ENCODE measurements at places on chromosomes 4 and X.
A peak's percentile ranks its signal among the peaks of the same experiment; 100 is the strongest.

- DNase-seq = no peak
Measured at GRCh38 chrX:13540602-13541001, 28.8 kb upstream of the EGFL6 start.

DNA sequence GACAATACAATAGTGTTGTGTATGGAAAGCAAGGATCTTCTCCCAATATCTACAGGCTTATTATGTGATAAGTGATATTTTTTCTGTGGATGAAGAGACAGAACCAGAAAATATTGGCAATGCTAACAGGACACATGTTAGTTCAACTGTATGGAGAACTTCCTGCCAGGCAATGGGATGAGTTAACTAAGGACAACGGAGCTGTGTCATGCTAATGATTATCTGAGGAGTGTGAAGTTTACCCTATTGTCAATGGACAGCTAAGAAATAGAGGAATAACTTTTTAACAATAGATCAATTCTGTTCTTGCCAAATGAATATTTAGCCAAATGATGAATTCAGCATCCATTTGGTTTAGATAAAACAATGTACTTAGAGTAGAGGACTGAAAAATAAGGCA, 180.0 kb downstream of the GALNTL6 start:
- DNase-seq = no peak

DNA sequence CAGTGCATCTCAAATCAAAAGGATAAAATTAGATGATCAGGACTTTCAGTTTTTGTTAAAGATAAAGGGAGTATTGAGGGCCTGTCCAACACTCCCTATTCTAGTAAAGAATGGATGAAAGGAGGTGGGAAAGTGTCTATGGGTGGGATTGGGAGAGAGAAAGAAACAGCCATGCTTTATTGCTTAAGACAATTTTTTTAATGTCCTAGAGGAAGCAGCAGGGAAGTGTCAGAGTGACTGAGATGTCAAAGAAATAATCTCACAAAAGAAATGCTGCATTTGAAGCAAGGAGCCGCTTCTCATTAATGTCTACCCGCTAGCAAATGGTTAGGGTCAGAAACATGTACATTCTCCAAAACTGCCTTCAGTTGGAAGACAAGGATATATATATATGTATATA, 117.4 kb upstream of the GALNT7 start:
- no peak for DNase-seq

DNA sequence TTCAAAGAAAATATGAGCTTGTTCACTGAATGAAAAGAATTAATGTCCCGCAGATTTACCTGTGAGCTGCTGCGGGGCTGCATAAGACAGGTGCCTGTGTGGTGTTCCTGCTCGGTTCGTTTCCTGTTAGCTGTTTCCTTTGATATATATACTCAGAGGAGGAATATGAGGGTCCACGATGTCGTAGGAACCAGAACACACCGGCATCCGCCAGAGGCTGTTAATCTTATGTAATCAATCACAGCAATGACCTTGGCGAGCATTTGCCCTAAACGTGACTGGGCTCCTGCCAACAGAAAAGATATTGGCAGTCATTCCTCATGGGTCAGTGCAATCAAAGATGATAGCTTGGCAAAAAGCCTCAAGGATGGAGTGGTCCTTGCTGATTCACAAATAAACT, 260.1 kb downstream of the EVC2 start:
- no peak for DNase-seq

GRCh38 chrX:3252744-3253143, 93.7 kb downstream of the MXRA5 start:
- DNase-seq = no peak

DNA sequence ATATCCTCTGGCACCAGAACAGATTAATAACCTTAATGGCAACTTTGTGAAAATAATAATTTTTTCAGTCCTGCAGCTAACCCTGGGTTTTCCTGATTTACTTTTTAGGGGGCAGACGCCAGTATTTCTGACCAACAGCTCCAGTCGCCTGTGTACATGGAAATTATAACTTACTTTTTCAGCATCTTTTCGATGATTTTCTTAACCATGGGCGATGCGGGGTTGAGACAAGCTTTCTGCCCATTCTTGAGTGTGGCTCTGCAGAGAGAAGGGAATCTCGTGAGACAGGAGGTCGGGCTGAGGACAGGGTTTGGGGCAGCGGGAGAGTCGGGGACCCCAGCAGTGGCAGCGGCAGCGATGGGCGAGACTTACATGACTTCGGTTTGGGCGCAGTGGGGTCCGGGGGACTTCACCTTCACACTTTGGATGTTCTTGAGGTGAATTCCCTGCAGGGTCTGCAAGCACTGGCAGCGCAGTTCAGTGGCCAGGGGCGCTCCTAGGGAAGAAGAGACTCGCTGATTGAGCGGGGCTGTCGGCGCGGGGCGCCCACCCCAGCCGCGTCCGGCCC, 484 bp downstream of the CXCL2 start:
- DNase-seq = no peak

DNA sequence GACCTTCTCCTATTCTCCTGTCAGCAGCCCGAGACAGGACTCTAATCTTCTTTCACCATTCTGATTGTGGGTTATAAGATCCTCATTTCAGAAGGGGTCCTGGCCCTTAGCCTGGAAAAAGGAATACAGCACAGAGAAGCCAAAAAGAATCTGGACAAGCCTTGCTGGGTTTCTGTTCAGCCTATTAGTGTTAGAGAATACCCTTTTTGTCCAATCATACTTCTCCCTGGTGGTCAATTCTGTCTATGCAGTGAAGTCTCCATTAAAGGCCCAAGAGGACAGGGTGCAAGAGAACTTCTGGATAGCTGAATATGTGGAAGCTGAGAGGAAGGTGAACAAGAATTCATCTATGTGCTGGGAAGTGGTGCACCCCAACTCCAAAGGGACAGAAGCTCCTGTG, 105.7 kb upstream of the AGA start:
- DNase-seq = no peak

GRCh38 chr4:13261486-13262257, 222.5 kb downstream of the RAB28 start:
- DNase-seq = no peak

DNA sequence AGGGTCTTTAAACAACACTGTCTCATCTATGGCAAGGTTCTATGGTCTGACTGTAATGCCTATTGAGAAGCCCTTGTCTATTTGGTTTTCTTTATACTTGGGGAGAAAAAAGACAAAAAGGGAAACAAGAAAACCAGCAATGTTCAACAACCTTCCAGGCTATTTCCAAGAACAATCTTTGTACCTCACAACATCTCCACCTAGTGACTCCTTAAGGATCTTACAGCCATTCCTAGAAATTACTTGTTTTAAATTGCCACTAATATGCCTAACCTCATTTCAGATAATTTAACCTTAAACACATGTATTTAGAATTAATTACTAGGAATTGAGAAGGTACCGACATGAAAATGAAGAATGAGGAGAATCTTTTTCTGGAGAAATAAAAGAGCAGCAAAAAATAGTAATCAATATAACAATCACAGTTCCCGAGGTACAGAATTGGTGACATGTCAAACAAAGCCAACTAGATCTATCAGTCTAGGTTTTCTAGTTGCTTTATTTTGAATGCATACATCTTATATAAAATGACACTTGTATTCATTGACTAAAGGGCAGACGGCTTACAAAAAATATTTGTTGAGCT, 1.6 kb upstream of the RBM46 start:
- DNase-seq = peak; percentile 48

DNA sequence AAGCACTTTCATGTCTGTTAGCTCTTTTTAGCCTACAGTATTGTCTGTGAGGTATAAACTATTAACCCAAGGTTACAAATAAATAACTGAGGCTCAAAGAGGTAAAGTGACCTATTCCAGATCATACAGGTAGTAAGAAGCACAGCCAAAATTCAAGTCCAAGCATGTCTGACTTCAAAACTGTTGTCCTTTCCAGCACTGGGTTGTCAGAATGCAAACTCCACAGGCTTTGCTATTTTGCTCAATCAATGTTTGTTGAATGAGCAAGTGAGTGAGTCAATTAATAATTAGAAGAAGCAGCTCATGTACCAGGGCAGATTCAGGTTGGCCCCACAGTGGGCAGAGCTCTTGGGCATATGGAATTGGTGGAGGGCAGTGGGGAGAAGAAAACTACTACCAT, 134.1 kb upstream of the ARHGEF9 start:
- no peak for DNase-seq

DNA sequence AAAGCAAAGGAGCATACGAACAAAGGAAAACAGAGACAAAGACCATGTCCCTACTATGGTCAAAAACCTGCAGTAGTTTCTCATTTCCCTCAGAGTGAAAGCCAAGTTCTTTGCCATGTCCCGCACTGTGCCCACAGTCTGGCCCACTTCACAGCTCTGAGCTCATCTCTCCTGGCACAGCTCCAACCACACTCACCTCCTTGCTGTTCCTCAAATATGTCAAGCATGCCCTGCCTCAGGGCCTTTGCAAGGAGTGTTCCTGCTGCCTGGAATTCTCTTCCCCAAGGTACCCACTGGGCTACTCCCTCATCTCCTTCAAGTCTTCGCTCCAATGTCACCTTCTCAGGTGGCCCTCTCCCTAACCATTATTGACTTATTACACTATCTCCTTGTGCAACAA, 72.1 kb downstream of the COX18 start:
- DNase-seq = no peak

GRCh38 chr4:81906905-81907304, 435.2 kb upstream of the RASGEF1B start:
- DNase-seq = no peak

- DNase-seq = no peak
Measured at GRCh38 chrX:101009090-101009489, 39.6 kb downstream of the ARL13A start.

DNA sequence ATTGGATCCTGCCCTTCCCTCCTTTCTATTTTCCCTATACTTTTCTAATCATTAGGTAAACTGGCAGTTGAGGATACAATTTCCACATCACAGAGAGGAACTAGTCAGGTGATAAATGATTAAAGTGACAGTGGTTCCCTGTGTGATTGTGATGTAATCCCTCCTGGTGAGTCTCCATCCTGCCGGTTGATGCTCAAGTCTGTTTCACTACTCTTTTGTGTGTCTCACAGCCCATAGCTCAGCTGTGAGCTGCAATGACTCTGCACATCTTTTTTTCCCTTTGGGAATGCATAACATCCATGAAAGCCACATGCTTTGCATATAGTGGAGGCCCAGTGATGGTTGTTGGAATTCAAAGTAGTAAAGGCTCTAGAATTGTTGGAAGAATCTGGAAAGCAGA, 60.4 kb downstream of the CCNI start:
- peak; percentile 29 for DNase-seq

DNA sequence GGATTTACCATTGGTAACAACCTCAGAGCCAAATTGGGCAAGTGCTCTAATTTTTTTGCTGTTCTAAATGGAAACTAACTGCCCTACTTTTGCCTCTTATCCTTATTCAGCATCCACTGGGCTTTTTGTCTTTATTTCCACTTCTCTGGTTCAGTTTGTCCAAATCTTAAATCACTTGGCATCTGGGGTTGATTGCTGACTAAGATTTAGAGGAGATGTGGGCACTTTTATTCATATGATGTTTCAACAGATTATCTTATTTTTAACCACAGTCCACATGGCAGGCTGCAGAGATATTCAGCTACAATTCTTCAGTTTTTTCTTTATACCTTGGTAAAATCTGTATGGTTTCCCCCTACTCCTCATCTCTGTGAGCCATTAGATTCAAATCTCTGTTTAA, 1161.4 kb upstream of the PCDH7 start:
- DNase-seq = no peak

DNA sequence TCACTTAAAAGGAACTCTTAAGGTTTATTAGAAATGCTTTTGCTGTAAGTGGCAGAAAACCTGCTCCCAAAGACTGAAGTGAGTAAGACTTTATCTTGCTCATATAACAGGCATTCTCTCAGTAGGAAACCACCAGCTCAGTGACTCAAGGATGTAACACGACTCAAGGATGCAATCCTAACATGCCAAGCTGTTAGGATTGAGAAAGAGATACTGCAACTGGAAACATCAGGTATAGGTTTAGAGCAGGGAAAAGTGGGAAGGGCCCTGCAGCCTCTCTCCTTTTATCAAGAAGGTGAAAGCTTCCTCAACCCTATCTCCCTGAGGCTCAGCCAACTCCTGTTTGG, 11.9 kb upstream of the SLC9A7 start:
- DNase-seq = peak; percentile 44

DNA sequence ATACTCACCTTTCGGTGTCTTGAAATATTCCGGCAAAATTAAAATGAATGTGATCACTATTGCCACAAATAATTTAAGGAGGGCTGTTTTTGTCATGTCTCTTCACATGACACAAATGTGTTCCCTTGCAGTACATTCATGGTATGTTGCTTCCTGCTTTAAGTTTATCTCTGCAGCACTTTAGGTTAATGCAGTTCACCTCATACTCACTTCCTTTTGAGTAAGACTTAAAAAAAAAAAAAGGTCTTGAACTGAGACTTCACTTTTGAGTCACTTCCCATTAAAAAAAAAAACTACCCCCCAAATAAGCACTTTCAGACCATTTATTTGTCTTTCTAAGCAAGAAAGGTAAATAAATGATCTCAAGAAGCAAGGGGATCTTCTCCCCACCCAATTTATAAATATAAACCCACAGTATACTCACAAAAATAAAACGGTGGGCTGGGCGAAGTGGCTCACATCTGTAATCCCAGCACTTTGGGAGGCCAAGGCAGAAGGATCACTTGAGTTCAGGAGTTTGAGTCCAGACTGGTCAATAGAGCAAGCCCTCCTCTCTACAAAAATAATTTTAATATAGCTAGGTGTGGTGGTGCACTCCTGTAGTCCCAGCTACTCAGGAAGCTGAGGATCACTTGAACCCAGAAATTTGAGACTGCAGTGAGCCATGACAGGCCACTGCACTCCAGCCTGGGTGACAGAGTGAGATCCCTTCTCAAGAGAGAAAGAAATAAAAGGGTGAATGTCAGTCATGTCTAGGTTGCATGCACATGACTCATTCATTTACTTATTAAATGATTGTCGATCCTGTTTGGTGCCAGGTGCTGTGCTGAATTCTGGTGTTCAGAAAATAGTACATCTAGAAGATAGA, at the start of gene TMEM156:
TSS of gene TMEM156 (minus strand) at position 192 of the 868 bp plus-strand sequence. CDS start at position 96, 96 bp downstream.
- DNase-seq = no peak

GRCh38 chr4:77002321-77003107, 53.0 kb downstream of the SEPTIN11 start:
- no peak for DNase-seq

- no peak for DNase-seq
Measured at GRCh38 chrX:143694885-143695284, 25.7 kb downstream of the SPANXN2 start.

DNA sequence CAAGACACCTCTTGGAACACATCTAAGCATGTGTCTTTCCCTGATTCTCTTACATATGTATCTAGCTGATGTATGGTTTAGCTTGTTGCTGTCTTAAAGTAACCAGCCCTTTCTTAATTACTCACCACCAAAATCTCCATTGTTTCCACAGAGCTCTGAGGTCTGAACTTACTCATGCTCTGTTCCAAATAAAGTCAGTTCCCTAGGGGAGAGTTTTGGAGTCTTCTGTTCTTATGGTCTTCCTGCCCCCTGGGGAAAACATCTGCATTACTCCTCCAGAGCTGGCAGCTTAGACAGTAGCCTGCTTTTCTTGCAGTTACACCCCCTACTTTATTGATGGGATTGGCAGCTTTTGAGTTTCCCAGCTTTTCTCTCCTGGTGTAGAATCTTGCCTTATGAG, 125.8 kb downstream of the EDA start:
- no peak for DNase-seq
